ENCODE measurements at places on chromosomes 11 and 22.

GRCh38 chr11:8213376-8213775 lies 44.6 kb upstream of the RIC3 start:
- H3K4me1 ChIP-seq: no peaks in the 10 kb centered on the region
- no peak for DNase-seq
- H3K36me3 ChIP-seq: no peaks in the 10 kb centered on the region
- no peaks in the 10 kb centered on the region for H3K27me3 ChIP-seq
- H3K4me3 ChIP-seq: no peak overlapping the region

GRCh38 chr11:30364139-30364836 lies 41.4 kb downstream of the ARL14EP start:
- H3K27me3 ChIP-seq: no peaks in the 10 kb centered on the region
- no peaks in the 10 kb centered on the region for H3K4me1 ChIP-seq
- H3K27ac ChIP-seq: no peak overlapping the region
- no peak for DNase-seq

DNA sequence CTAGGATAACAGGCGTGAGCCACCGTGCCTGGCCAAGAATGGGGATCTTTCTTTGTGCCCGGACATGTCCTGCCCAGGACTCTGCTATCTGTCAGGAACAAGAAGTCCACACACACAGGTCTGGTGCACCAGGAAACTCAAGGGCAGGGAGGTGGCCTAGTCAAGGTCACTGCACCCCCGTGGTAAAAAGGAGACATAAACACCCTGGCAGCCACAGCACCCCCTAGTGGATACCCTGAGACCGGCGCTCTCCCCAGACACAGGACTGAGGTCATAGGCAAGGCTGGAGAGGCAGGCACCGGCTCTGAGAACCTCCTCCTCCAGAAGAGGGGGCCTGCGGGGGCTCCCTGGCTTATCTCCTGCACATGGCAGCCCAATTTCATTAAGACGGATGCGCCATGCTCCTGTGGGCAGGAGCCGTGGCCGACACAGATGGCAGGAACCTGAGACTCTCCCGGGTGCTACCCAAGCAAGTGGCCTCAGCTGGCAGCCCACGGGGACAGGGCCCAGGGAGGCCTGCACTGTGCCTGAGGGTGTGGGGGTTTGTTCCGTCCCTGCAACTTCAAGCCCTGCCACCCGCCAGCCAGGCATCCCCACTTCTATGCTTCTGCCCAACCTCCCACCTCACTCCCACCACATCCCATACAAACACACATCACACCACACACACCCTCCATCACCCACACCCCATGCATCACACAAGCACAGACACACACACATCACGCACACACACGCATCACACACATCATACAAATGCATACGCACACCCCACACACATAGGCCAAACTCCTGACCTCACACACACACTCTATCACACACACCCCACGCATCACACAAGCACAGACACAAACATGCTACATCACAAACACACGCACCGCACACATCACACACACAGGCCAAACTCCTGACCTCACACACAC lies 19.6 kb downstream of the MACROD1 start:
- peak overlapping the region; percentile 14 for H3K27ac ChIP-seq
- DNase-seq: peak; percentile 64
- H3K4me1 ChIP-seq: peaks cover 43% of the 10 kb centered on the region
- H3K4me3 ChIP-seq: no peak overlapping the region
- H3K27me3 ChIP-seq: no peaks in the 10 kb centered on the region

- no peaks in the 10 kb centered on the region for H3K4me1 ChIP-seq
- no peaks in the 10 kb centered on the region for H3K36me3 ChIP-seq
- DNase-seq: no peak
- no peak overlapping the region for H3K27ac ChIP-seq
- H3K4me3 ChIP-seq: no peak overlapping the region
Observed at GRCh38 chr11:132217856-132218255, 847.4 kb downstream of the NTM start.

DNA sequence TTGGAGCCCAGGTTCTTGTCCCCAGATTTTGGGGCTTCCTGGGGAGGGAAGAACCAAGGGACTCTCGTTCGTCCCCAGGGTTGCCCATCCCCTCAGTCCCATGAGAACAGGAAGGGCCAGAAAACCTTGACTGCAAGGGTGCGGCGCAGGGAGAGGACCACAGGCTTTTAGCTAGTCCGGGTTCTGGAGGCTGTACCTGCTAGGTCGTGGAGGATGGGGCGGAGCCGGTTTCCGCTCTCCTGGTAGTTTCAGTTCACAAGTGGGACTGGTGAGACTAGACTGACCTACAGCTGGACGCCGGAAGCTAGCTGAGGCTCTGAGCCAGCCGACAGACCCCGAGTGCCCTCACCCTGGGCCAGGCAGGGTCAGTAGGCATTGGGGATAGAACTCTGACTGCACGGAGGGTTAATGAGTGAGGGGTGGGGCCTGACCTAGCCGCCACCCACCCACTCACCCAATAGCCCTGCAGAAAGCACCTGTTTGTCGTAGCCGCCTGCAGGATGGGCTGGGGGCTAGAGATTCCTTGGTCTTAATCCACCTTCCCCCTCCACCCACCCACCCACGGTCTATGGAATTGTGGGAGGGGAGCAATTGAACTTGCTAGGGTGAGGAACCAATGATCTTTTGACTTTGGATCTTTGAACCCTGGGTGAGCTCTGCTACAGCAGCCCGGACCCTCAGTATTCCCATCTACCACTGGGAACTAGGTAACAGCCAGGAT lies 1.5 kb downstream of the MAFF start:
- peak overlapping the region; percentile 100 for H3K27ac ChIP-seq
- no peaks in the 10 kb centered on the region for H3K27me3 ChIP-seq
- H3K36me3 ChIP-seq: no peaks in the 10 kb centered on the region
- H3K4me3 ChIP-seq: peak overlapping the region; percentile 85
- H3K4me1 ChIP-seq: peaks cover 25% of the 10 kb centered on the region

- no peaks in the 10 kb centered on the region for H3K4me1 ChIP-seq
- no peaks in the 10 kb centered on the region for H3K27me3 ChIP-seq
Observed at GRCh38 chr22:45105281-45105702, 58.4 kb upstream of the NUP50 start.

- no peaks in the 10 kb centered on the region for H3K4me1 ChIP-seq
- no peaks in the 10 kb centered on the region for H3K27me3 ChIP-seq
- H3K4me3 ChIP-seq: no peak overlapping the region
- DNase-seq: no peak
- peaks cover 44% of the 10 kb centered on the region for H3K36me3 ChIP-seq
Observed at GRCh38 chr22:27892811-27893210, 26.2 kb downstream of the PITPNB start.

DNA sequence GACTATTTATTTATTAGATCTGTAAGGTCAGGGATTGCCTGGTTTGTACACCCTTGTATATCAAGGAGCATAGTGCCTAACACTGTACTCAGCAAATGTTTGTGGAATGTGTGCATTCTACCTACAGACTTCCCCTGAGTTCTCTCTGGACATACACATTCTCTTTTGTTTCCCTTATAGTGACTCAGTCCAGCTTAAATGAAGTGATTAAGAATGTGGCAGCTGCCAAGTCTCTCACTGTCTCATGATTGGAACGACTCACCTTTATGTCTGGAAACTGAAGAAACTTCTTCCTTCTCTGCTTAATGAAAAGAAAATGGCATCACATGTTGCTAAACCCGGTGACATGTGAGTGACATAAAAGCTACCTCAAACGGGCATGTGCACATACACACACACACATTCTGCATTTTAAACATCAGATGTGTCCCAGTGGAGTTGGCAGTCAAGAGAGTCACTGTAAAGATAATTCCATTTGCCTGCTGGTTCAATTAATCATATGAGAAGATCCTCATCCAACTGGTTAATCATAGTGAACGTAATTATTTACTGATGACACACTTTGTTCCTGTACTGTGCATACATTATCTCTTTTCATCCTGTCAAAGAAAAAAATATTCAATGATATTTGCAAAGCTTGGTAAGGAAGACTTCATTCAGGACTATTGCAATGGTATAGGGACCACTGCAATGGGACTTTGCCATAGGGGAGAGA lies 42.8 kb downstream of the GLYAT start:
- H3K27ac ChIP-seq: no peak overlapping the region
- H3K4me1 ChIP-seq: no peaks in the 10 kb centered on the region
- no peaks in the 10 kb centered on the region for H3K27me3 ChIP-seq
- DNase-seq: no peak
- no peaks in the 10 kb centered on the region for H3K36me3 ChIP-seq

GRCh38 chr11:10490032-10490397 lies 35.0 kb downstream of the AMPD3 start:
- peaks cover 33% of the 10 kb centered on the region for H3K4me1 ChIP-seq
- DNase-seq: no peak
- peak overlapping the region; percentile 66 for H3K27ac ChIP-seq
- no peak overlapping the region for H3K4me3 ChIP-seq
- no peaks in the 10 kb centered on the region for H3K27me3 ChIP-seq
- H3K36me3 ChIP-seq: peaks cover 3% of the 10 kb centered on the region

- no peak overlapping the region for H3K4me3 ChIP-seq
- no peak for DNase-seq
- H3K36me3 ChIP-seq: no peaks in the 10 kb centered on the region
- no peaks in the 10 kb centered on the region for H3K27me3 ChIP-seq
- H3K4me1 ChIP-seq: peaks cover 44% of the 10 kb centered on the region
Observed at GRCh38 chr11:111301004-111301841, 2.9 kb downstream of the POU2AF3 start.

Measured in thyroid gland (tissue), 4 donors.